ENCODE measurements at places on chromosomes 7 and 10. TPM values are rescaled to one million over a fixed set of nuclear protein-coding genes. Genes with fewer than 3 reads are reported as not detected.
A peak's percentile ranks its signal among the peaks of the same experiment; 100 is the strongest.

The POU6F2 gene
- 0.39 TPM for total RNA-seq

The CLDN15 gene
- total RNA-seq, result 13.3 TPM

The TWIST1 gene
- 7.1 TPM for total RNA-seq

The SNCG gene
- 265 TPM for total RNA-seq

The CCDC172 gene
- total RNA-seq, result not detected

The AKR1C8 gene
- 1.3 TPM for total RNA-seq

The FAM13C gene
- total RNA-seq, result 4.4 TPM

The PTF1A gene
- total RNA-seq, result not detected

The ELN gene
- total RNA-seq, result 95.5 TPM

DNA sequence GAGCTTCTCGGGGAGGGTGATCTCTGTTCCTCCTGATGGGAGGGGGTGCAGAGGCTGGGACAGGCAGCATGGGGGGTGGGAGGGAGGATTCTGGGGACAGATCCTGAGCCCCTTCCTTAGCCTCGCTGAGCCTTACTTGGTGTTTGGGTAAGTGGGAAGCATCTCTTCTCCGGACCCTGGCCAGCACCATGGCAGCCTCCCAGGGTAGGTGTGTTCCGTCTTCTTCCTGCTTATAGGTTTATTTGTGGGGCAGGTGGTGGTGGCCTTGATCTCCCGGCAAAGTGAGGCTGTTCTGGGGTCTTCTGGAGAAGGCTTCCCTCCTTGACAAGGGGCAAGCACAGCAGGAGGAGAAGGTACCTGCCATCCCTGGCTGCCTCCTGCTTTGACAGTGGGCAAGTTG lies 226.9 kb downstream of the GLRX3 start:
- peak; percentile 60 for DNase-seq

- no peak for DNase-seq
These were observed 307.3 kb downstream of the CAMK1D start for GRCh38 chr10:12656518-12657142.

- no peak for DNase-seq
These were observed 116.2 kb downstream of the CDH23 start for GRCh38 chr10:71512761-71513539.

DNA sequence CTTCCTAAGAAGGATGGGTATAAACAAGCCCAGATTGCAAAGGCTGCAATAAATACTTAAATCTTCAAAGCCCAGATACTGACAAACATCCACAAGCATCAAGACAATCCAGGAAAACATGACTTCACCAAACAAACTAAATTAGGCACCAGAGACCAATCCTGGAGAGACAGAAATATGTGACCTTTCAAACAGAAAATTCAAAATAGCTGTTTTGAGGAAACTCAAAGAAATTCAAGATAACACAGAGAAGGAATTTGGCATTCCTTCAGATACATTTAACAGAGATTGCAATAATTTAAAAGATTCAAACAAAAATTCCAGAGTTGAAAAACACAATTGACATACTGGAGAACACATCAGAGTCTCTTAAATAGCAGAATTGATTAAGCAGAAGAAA lies 23.0 kb downstream of the GSDME start:
- DNase-seq, result no peak

- no peak for DNase-seq
These were observed 187.5 kb upstream of the ADO start for GRCh38 chr10:62616885-62617590.

DNA sequence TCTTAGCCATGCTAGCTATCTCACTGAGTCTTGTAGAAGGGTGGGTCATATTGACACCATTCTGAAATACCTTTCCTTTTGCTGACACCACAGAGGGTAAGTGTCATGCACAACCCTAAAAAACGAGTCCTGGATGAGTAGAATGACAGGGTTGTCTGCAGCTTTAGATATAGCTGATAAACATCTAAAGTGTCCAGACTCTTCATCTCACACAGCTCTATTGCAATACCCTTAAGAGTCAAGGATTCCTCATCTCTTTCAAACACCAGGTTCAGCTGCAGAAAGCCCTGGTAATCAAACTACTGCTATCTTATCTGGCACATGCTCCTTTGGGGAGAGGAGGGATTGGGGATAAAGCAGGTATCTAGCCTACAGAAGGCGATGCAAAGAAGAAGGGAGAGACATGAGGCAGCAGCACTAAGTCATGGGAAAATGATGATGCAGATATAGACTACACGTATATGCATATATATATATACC lies 127.0 kb downstream of the ANK3 start:
- DNase-seq, result no peak

DNA sequence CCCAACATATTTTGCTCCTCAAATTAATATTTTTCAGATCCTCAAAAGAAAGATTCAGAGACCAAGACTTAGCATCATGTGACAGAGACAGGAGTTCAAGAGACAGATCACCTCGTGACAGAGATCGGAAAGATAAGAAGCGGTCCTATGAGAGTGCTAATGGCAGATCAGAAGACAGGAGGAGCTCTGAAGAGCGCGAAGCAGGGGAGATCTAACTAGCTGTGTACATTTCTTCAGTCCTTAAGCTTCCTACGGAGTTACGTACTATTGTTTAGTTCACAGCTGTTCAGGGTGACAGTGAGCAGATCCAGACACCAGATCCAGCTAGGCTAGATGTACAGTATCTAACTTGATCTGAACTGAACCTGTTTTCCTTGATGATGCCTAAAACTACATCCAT lies 61.3 kb downstream of the KLRG2 start:
- DNase-seq, result no peak

DNA sequence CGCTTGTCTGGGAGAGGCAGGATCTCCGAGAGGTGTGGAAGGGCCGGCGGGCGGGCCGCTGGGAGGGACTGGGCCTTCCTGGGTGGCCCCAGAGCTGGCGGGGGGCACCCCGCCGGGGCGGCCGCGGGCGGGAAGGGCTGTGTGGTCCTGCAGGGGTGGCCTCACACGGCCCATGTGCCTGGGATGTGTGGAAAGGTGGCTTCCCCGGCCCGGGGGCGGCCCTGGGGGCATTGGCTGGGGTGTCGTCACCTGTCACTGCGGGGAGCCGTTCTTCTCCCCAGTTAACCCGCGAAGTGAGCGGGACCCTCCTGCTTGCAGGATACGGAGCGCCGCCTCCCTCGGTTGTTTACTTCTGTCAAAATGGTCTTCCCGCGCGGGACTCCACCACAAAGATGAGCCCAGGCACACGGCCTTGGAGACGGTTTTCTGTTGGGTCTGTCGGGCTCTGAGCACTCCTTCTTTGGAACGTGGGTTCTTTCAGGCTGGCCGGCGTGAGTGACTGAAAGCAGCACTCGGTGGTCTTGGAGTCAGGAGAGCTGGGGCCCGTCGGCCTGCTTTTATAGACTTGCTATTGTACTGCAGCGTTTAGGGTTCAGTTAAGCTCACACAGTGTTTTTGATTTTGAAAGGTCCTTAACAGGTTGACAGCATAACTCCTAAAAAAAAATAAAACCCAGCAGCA lies 700 bp downstream of the SMC3 start:
- peak; percentile 91 for DNase-seq

DNA sequence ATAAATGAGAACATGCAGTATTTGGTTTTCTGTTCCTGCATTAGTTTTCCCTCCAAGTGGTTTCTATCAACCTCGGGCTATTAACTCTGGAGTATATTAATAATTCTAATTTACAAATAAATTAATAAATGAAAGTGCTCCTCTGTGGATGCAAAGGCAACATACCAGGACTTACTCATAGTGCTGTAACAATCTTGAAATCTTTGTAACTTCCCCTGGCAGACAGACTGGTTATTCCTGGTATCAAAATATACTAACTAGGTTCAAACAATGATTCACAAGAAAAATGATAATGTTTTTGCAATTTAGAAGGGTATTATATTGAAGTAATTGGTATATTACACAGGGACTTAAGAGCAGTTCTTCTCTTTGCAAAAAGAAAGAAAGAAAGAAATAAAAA lies 177.2 kb downstream of the FANK1 start:
- no peak for DNase-seq

DNA sequence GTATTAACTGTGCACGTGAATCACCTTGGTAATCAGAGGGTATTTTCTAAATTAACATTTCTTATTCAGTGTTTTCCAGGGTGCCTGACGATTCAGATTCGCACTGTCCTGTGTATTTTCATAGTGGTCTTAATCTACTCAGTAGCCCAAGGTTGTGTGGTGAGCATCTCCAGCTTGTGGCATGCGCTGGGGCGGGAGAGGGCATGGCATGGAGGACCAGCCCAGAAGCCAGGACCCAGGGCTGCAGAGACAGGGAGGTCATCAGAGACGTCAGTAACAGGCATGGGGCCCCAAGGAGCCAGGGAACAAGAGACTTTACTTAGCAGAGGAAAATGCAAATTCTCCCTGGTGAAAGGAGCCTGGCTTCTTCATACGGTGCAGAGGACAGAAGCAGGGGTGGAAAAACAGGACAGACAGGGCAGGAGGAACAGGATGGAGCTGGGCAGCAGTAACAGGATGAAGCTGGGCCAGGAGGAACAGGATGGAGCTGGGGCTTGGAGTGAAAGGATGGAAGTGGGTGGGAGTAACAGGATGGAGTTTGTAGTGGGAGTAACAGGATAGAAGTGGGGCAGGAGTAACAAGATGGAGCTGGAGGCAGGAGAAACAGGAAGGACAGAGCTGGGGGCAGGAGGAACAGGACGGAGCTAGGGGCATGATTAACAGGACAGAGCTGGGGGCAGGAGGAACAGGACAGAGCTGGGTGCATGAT lies 110.9 kb downstream of the ADCY1 start:
- DNase-seq, result peak; percentile 57

DNA sequence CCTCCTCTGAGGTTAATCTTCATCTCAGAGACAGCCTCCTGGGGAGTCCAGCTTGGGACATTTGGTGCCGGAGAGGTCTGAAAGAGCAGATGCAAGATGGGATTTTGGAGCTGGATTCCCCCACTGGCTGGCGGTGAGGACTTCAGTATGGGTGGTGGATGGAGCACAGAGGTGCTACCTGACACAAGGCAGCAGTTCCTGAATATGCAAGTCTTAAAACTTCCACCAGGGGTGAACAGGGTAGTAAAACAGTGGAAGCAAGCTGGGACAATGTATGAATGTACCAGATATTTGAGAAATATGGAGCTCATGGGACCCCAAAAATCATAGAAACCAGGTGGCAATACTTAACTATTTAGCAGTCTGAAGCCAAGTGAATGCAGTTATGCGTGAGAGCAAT lies 4.8 kb upstream of the TAF3 start:
- DNase-seq, result no peak

DNA sequence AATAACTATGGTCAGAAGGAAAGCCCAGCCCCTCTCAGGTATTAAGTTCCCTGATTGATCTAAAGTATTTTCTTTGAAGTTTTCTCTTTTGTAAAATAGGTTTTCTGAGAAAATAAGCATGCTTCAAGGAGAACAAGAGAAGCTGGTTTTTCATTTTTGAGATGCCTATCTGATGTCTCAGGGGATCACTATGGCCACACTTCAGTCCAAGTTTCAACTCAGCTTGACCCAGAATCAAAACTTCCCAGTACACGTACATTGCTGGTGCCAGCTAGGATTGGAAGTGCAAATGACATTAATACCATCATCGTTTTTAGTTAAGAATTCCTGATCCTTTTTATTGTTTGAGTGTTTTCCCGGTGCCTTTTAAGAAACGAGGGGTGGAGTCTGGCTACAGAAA lies 7.2 kb downstream of the ITIH5 start:
- no peak for DNase-seq

- DNase-seq, result no peak
These were observed 537.6 kb downstream of the LRMDA start for GRCh38 chr10:75969031-75969430.

GRCh38 chr10:132698211-132698751 lies 87.7 kb downstream of the NKX6-2 start:
- peak; percentile 67 for DNase-seq

- DNase-seq, result no peak
These were observed 13.5 kb downstream of the ZC3HC1 start for GRCh38 chr7:130037703-130038102.

GRCh38 chr7:53218730-53219504 lies 183.5 kb downstream of the POM121L12 start:
- DNase-seq, result no peak

DNA sequence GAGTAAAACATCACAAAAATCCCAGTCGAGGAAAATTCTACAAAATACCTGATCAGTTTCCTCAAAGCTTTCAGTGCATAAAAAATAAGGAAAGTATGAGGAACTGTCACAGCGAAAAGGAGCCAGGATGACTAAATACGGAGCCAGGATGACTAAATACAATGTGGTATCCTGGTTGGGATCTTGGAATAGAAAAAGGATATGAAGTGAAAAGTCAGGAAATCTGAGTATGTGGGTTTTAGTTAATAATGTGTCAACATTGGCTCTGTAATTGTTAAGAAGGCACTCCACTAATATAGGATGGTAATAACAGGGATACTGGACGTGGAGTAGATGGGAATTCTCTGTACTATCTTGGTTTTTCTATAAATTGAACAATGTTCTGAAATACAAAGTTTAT lies 175.5 kb downstream of the SUGCT start:
- DNase-seq, result no peak

DNA sequence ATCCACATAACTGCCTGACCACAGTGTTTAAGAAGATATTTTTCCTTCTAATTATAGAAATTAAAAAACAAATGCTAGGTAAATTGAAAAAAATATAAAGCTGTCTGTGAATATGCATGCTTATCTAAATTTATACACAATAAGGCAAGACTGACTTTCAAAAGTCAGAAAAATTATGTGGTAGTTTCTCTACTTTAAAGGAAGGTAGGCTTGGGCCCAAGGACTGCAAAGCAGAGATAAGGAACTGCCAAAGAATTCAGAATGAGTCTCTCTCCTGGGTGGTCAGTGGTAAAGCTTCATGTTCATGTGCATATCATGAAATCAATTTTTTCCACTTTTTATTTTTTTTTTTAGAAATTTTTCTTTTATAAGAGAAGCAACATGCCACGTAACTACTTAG lies 998.6 kb downstream of the REEP3 start:
- no peak for DNase-seq

DNA sequence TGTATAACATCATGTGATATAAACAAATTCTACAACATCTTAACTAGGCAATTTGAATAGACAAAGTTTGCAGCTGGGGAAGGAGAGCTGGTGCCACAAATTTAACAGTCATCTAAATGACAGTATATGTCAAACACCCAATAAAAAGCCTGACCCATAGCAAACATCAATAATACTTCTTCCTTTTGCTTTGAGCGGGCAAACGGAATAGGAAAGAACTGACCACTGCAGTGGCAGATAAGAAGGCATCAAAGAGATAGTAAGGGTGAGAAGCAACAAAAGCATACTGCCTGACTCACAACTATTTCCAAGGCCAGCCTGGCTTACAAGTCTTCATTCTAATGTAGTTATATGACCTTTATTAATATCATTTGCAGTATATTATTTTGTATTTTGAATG lies 99.9 kb downstream of the LRRN3 start:
- DNase-seq, result no peak
